ENCODE measurements at places on chromosomes 12 and 14.

DNA sequence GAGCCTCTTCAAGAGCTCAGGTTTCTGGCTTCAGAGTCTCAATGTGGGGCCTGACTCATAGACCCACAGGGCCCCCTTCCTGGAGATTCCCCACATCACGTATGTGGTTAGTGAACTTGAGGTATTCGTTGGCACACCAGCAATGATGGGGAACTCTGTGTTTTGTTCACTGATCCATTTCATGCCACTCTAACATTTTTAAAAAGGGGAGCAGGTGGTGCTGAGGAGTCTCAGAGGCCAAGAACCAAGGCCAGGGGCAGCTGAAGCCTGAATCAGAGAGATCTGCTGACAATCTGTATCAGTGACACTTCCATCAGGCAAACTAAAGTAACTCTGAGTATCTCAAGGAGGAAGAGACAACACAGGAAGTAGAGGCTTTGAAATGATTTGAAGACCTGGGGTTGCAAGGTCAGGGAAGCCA lies 323.4 kb downstream of the VRK1 start:
- DNase-seq = peak; percentile 48

- DNase-seq = no peak
These were observed 78.9 kb downstream of the EMP1 start for GRCh38 chr12:13275241-13276085.

GRCh38 chr12:52245962-52246569 lies 13.0 kb downstream of the KRT7 start:
- DNase-seq = no peak

DNA sequence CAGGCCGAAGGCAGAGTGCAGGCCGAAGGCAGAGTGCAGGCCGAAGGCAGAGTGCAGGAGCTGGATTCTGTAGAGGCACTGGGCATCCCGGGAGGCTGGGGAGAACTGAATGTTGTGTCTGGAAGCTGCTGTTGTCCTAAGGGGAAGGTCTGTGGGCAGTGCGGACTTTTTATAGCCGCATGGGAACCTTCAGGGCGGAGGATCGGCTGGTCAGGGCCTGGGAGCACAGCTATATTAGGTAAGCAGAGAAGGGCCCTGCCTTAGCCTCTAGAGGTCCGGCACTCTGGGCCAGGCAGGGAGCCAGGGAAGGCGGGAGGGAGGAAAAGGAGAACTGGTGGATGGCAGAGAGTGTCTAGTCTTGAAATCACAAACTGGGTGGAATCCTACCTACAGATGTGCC lies 14.2 kb downstream of the CABP1 start:
- no peak for DNase-seq

GRCh38 chr12:26247873-26248272 lies 52.5 kb downstream of the SSPN start:
- DNase-seq = no peak

GRCh38 chr14:71270111-71270510 lies 362.9 kb downstream of the PCNX1 start:
- DNase-seq = no peak

DNA sequence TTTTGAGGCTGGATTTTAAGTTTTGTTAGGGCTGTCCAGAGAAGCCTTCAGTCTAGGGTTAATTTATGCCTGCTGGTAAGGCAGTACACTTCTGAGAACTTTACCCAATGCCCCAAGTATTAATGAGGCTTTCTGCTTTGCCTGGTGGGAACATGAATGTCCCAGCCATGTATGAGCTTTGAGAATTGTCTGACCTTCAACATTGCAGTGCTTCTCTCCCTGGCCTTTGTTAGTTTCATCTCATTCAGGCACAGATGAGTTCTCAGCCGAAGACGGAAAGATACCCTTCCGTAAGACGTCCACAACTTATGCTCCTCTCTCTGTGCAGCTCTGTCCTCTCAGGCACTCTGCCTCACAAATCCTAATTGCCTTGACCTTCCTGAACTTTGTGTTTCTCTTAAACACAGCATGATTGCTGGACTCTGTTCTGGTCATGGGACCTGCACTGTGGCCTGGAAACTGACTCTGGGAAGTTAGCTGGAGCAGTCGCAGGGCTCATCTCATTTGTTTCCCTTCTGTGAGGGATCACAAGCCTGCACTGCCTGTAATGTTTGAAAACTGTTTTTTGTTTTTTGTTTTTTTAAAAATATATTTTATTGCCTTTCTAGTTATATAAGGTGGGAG lies 15.7 kb downstream of the CHPT1 start:
- no peak for DNase-seq

- no peak for DNase-seq
These were observed 35.5 kb downstream of the BTG1 start for GRCh38 chr12:92110083-92110640.

DNA sequence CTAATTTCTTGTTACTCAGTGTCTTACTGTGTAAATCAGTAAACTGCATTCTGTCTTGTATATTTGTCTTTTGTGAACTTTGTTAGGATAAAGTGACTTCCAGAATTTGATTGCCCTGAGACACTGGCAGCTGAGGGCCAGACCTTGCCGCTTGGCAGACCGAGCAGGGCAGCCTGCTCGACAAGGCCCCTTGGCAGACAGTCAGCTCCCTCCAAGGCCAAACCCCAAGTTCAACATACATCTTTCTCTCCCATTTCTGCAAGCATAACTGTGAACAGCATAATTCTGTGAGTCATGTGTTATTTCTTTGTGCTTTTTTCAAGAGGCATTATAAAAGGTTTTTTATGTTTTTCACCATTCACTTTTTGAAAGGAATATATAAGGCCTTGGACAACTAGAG lies 39.2 kb upstream of the BMAL2 start:
- DNase-seq = no peak

DNA sequence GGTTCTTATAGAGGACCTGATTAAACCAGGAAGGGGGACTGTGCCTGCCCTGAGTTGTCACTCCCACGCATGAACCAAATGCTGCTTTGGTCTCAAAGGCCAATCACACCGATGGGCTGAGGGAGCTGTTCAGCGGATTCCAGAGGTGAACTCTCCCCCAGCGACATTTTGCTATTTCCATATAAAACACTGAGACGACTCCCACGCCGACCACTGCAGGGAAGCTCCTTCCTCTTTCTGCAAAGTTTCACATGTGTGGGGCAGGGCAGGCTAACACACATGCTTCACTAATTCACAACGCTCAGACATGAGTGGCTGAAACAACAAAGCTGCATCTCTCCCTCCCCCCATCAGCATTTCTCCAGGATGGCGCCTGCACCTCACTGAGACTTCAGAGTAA lies 37.8 kb upstream of the TMEM132D start:
- DNase-seq = no peak

DNA sequence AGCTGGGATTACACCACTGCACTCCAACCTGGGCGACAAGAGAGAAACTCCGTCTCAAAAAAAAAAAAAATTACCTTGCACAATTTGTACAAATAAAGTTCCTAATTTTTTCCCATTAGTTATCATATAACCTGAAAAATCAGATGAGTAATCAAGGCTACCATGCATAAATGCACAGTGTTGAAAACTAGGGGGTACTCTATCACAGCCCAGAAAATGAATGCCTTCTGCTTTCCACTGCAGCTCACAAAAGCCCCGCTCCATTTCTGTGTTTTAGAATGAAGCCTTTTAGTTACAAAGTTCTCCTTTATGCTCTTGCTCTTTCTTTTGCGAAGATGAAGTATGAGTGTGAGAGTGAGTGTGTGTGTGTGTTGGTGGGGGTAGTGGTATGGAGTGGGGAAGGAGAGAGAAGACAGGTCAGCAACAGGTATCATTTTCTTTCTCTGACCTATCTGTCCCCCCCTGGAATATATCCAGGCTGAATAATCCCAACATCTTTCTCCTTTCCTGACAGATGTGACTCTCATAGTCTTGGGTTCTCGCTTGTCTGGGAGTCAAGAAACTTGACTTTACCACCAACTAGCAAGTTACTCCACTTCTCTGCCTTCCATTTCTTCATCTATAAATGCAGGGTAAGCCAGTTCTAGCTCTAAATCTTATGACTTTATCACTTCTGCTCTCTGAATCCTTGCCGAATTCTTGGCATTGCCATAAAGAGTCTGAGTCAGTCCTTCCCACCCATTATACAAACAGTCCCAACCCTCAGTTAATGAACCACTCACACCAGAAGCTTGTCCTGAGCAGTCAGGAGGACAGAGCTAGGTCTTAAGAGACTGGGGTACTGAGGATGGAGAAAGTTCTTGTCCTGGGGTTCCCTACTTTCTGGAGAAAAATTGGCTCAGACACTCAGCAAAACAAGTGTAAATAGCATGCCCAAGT lies 16.1 kb downstream of the BIN2 start:
- DNase-seq = no peak

GRCh38 chr12:65277994-65278575 lies 398 bp upstream of the MSRB3 start:
- no peak for DNase-seq

- no peak for DNase-seq
These were observed 63.0 kb upstream of the PTHLH start for GRCh38 chr12:28035500-28035899.

- peak; percentile 14 for DNase-seq
These were observed 212.1 kb downstream of the GXYLT1 start for GRCh38 chr12:41932470-41932991.

DNA sequence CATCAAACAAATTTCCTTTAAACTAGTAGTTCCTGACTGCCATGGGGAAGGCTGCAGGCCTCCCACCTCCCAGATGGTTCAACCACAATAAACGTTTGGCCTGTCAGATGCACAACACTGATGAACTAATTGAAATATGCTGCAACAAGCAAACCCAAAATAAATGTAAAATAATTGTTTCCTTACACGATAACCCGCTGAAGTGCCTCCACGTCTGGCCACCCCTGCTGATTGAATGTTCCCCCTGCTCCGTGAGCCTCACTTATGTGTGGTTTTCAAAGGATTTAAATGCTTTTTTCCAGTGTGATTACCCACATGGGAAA lies 8.4 kb downstream of the PITPNM2 start:
- DNase-seq = no peak

DNA sequence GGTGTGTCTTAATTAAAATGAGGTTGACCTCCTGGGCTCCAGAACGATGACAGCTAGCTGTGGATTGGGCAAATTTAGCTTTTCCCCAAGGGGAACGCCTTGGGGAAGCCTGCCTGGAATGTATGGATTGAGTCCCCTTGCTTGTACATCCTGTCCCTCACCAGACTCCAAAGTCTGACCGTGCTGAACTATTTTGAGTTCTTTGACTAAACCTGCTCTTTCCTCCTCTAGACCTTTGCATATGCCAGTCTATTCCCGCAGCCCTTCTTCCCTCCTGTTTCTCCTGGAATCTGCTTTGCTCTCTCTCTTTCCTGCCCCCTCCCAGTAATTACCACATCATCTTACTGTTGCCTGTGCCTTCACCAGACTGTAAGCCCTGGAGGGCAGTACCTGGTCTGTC lies 11.5 kb upstream of the KDM2B start:
- DNase-seq = no peak

GRCh38 chr14:63652406-63652805 lies 10.7 kb upstream of the WDR89 start:
- DNase-seq = no peak

DNA sequence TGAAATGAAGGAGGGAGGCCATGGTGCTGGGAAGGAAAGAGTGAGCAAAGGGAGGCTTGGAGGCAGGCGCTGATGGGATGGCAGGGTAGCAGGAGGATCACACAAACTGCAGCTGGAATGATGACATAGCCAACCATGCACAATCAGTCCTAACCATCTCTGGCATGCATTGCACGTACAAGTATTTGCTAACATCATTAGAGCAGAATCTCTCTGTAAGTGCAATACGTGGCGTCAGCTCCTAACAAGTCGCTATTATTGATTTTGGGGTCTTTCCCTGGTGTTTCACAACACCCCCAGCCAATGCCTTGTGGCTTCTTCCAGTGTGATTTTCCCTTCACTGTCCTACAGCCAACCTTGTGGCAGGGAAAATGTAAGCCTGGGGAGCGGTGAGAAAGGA lies 18.5 kb downstream of the BDKRB1 start:
- no peak for DNase-seq

DNA sequence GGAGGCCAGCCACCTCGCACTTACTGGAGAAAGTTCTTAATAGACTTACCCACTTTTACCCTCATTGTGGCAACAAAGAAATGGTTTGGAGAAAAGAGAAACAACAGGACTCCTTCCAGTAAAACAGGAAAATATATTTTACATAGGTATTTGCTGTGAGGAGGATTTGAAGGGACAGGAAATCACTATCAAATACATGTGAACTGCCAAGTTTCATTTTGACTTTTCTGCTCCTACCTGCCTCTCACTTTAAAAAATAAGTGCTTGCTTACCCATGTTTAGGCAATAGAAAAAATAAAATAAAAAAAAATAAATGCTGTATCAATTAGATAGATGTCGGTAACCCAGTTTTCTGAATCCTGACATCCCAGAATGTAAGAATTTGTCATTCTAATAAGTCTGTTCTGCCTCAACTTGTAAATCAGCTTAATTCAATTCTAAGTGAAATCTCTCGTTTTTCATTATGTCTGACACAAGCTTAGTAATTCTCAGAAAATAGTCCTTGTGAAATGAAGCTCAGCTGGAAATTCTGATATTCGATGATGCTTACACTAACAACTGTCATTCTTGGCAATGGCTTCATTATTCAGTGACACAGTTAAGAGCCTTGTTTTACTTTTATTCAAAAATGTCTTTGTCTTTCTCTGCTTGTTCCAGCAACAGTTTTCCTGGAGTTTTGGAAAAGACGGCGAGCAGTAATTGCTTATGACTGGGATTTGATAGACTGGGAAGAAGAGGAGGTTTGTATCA lies 131.3 kb downstream of the SLC5A8 start:
- DNase-seq = no peak

GRCh38 chr12:28817524-28817923 lies 331.6 kb upstream of the FAR2 start:
- DNase-seq = no peak

- DNase-seq = no peak
These were observed 22.7 kb downstream of the POLE start for GRCh38 chr12:132664206-132665148.

Data from stimulated activated CD4-positive, alpha-beta T cell treated with anti-CD3 and anti-CD28 coated beads, Interleukin-2, amount 100 ng/mL, for 24 hours (primary cell).